ENCODE measurements at places on chromosomes 1 and 21.

DNA sequence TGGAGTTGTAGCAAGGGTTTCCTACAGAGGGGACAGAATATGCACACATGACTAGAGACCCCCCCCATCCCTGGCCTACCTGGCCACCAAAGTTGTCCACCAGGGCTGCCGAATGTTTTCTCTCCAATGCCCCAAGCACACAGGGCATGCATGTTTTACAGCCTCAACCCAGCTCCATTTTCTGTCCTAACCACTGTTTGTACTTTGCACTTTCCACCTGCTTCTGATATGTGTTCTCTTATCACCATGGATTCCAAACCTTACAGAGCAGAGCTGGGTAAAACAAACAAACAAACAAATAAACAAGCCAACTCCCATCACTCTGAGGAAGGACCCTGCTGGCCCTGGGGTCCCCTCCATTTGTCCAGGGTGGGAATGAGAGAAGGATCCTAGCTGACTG lies 27.3 kb downstream of the CLIC6 start:
- DNase-seq = no peak

DNA sequence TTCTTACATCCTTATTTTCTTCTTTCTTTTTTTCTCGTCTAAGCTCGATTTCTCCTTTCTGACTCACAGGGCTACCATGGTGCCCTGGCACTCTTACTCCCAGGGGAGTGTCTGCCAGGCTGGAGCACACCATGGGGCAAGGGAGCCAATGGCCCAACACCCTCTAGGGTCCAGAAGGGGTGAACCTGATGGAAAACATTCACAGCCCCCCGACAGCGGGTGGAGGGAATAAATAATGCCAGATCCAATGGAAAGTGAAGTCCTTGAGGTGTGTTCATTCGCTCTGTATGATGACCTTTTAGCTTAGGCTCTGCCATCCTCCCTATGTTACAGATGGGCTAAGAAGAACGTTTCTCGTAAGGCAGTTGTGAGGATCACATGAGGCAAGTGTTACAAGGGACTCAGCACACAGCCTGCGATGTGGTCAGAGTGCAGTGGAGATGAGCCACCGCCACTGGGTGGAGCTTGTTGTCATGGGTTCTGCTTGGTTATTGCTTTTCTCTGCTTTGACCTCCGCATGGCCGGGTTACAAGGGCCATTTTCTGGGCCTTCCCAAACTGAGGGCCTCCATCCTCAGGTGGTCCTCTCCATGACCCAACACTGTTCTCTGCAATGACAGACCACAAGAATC lies 3.5 kb upstream of the FCMR start:
- no peak for DNase-seq

DNA sequence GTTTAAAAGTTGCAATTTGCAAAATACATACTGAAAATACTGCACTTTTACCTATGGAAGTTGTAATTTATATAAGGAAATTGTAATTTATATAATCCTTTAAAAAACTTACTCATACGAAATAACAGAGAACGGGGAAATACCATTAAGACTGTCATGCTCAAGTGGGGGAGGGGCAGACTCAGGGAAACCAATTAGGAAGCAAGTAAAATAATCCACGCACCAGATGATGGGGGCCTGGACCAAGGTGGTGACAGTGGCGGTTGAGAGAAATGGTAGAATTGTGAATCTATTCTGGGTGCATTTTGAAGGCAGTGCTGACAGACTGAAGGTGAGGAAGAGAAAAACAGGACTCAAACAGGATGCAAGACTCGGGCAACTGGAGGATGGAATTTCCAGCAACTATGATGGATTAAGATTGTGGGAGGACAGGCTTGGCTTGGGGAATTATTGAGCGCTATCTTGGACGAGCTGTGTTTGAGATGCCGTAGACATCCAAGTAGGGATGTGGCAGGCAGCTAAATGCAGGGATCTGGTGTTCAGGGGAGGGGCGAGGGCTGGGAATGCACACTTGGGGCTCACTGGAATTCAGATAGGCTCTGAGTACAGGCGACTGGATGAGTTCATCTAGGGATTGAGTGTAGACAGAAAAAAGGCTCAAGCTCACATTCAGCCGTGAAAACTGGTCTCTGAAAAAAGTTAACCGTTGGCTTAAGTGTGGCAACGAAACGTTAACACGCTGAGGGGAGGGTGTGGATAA lies 977 bp downstream of the LCA5L start:
- DNase-seq = no peak

GRCh38 chr1:14739082-14739832 lies 140.8 kb downstream of the KAZN start:
- no peak for DNase-seq

DNA sequence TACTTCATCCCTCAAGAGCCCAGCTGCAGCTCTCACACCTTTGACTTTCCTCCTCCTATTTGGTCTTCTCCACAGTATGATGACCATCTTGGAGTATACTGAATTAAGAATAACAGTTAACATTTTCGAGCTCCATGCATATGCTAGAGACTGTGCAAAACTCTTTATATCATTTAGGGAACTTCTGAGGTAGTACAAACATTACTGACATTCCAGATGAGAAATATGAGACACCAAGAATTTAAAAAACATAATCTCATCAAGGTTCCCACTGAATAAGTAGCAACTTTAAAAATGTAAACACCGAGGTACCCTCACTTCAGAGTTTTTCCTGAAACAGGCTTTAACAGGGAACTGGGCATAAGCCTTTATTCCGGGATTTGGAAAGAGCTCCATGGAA lies 22.7 kb downstream of the FMO3 start:
- no peak for DNase-seq

DNA sequence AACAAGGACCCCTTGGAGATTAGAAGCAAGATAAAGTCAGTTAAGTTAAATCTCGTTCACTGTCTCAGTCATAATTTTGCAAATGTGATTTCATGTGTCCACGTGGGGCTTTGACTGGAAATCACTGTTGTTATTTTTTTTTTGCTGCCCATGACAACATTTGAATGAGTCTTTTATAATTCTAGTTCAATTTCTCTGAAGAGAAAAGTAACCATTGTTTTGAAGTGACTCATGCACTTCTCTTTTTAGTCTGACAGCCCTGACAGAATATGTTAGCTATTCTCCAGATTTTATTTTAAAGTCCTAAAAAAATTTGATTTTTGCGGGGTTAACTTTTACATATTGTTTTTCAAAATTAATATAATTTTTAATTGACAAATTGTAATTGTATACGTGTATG lies 30.7 kb upstream of the NLRP3 start:
- DNase-seq = no peak

GRCh38 chr1:240888039-240888786 lies 276.3 kb upstream of the GREM2 start:
- no peak for DNase-seq

DNA sequence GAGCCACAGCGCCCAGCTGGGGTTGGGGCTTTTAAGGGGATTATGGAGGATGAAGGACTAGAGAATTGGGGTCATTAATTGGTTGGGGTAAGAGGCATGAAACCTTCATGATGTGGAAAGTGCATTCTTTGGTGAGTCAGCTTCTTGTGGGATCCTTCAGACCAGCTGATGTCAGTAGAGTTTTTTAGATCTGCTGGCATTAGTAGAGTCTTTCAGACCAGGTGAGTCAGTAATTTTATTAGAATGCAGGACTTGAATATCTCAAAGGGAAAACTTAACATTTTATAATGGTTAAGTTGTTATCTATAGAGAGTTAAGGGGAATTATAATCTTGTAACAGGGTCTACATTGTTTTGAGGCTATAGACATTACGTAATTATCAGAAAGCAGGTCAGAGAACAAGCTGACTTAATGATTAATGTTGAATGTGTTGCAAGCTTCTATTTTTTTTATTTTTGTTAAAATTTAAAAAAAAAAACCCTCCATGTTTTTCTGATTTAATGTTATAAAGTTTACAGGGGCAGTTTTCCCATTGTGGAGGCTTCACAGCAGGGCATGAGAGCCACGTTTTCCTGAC lies 160.9 kb upstream of the FMN2 start:
- no peak for DNase-seq

DNA sequence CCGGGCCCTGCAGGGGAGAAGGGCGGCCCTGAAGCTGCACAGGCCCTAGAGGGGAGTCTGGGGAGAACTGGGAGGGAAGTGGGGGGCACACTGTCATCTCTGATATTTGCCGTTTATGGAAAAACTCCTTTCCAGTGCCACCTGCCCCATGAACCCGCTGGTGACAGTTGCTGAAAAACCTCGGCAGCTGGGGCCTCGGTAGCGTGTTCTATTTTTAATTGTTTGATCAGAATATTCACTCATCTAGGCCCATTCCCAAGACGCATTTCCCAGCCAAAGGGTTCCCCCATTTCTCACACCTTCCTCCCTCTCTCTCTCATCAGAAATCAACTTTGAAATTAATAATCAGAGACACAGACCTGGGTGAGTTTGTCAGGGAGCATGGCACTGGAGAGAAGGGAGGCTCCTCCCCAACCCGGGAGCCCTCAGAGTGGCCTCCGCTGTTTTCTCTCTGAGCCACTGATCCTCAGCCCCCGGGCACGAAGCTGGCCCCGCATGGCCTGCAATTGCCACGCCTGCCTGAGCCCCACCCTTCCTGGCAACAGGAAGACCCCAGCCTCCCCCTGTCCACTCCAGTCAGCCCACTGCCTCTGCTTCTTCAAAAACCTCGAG lies 111.1 kb downstream of the CASZ1 start:
- DNase-seq = no peak
